ENCODE measurements at places on chromosomes 16 and 17. TPM values are rescaled to one million over a fixed set of nuclear protein-coding genes. Genes with fewer than 3 reads are reported as not detected.
A peak's percentile ranks its signal among the peaks of the same experiment; 100 is the strongest.

- no peak for DNase-seq
These were observed 6.4 kb upstream of the ITGAX start for GRCh38 chr16:31348579-31348978.

DNA sequence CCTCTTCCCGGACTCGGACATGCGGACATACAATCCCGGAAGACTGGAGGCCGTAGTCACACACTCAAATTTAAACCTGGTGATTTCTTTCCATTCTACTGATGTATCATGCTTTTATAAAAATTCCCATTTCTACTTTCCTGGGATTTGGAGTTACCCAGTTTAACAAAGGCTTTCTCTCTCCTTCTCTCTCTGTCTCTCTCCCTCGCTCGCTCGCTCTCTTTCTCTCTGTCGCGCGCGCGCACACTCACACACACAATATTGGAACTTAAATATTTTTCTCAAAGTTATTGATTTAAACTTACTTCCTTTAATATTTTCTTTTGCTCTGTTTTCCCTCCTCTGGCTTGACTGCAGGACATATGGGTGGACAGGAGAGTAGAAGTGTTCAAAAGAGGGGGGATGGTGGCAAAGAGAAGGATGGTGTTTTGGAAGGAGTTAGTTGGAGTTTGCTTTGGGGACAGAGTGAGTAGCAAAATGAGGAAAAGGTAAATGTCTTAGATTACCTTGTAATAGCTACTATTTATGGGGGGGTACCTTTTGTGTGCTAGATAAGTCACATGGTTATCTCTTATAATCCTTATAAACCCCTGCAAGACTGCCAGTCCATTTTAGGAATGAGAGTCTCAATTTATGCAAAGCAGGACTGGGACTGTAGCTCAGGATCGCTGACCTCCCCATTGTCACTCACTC, 878 bp upstream of the TRIM25 start:
- no peak for DNase-seq

- no peak for DNase-seq
These were observed 90.7 kb downstream of the OR1D5 start for GRCh38 chr17:2972749-2973148.

DNA sequence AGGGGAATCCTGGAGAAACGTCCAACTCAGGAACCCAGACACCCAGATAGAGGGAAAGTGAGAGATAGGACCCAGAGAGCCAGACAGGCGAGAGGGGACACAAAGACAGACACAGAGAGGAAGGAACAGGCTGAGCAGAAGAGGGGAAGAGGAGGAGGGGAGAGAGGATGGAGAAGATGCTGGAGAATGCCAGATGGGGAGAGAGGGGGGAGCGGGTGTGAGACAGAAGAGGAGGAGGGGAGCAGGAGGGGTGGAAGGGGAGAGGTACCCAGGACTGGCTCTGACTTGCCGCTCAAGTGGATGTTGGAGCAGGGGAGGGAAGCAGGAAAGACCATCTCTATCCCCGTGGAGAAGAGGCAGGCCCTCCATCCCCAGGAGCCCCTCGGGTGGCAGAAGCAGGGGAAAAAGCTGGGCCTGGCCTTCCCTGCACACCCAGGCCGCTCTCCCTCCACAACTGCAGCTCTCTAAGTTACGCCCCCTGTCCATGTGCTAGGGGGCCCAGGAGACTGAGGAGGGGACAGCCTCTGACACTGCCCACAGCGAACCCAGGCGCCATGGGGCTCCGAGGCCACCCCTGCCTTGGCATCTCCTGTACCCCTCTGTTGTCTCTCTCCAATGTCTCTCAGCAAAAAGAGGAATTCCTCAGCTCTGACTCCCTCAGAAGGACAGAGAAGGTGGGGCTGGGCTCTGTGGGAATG, 4.8 kb downstream of the PPP1R9B start:
- no peak for DNase-seq

Gene CCDC144A
- 3.3 TPM for total RNA-seq

DNA sequence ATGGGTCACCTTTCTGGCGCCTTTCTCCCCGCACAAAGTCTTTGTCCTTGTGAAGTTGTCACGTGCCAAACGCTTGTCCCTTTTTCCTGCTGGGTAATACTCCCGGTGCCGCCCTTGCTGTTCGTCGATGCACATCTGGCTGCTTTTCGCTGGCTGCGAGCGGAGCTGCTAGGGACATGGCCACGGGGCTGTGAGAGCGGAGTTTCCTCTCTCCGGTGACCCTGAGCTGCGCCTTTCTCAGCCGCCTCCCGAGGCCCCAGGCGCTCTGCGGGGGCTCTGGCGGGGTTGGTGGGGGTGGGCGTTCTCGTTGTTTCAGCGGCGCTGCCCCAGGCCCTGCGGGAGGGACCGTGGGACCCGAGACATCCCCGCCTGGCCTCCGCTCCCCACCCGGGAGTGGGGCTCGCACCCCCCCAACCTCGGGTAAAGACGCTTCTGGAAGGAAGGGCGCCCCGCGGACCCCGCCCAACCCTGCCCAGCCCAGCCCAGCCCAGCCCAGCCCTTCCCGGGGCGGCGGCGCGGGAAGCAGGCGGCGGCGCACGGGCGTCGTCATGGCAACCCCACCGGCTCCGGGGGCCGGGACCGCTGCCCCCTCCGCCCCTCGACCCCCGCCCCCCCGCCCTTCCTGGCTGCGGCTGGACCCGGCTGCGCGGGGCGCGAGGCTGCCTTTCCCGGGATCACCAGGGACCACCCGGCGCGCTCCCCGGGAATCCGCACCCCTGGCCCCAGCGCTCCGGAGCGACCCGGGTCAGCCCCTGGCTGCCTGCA, 12.3 kb downstream of the CHMP6 start:
- DNase-seq, result no peak

GRCh38 chr17:5813357-5813756, 229.0 kb upstream of the NLRP1 start:
- no peak for DNase-seq

Gene AARSD1
- total RNA-seq, result 20.5 TPM

GRCh38 chr16:48110982-48111381, 44.8 kb downstream of the ABCC12 start:
- DNase-seq, result no peak

- DNase-seq, result no peak
These were observed 30.9 kb upstream of the ITGAX start for GRCh38 chr16:31323959-31324629.

DNA sequence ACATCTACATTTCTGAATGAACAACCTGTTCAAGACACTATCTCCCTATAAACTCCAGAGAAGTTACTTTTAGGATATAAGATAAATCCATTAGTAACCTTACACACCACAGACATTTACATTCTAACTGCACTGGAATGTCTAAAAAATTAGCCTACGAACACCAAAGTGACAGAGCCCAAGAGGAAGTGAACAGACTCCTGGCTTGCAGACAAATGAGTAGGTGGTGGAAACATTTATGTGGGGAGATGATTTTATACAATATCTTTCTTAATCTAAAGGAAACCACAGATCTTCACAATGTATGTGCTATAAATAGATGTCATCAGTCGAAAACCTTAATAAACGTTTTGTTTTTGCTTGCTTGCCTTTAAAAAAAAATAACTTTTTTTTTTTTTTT, 18.8 kb downstream of the ZNF652 start:
- DNase-seq, result no peak

- no peak for DNase-seq
These were observed 208.3 kb downstream of the RGS9 start for GRCh38 chr17:65345261-65346005.

Gene PRSS27
- 1.4 TPM for total RNA-seq

DNA sequence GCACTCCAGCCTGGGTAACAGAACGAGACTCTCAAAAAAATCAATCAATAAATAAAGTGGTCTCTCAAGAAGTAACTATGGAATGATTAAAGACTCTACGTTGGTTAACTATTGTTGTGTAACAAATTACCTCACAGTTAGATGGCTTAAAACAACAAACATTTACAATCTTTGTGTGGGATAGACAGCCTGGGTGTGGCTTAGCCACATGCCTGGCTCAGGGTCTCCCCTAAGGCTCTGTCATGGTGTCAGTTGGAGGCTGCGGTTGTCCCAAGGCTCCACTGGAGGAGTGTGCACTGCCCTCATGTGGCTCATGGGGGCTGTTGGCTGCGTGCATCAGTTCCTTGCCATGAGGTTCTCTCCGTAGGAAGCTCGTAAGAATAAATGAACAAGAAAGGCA, 294.5 kb downstream of the SNX29 start:
- peak; percentile 62 for DNase-seq

Gene TEKT3
- total RNA-seq, result 0.06 TPM

- DNase-seq, result peak; percentile 45
These were observed 111.1 kb downstream of the AIPL1 start for GRCh38 chr17:6323626-6324356.

GRCh38 chr17:19387921-19388521, 1.0 kb upstream of the MFAP4 start:
- no peak for DNase-seq

Gene ABAT
- 0.29 TPM for total RNA-seq

Gene PITPNM3
- total RNA-seq, result 1.5 TPM

GRCh38 chr17:50841949-50842354, 6.6 kb downstream of the WFIKKN2 start:
- peak; percentile 50 for DNase-seq

Gene KRT28
- not detected for total RNA-seq

DNA sequence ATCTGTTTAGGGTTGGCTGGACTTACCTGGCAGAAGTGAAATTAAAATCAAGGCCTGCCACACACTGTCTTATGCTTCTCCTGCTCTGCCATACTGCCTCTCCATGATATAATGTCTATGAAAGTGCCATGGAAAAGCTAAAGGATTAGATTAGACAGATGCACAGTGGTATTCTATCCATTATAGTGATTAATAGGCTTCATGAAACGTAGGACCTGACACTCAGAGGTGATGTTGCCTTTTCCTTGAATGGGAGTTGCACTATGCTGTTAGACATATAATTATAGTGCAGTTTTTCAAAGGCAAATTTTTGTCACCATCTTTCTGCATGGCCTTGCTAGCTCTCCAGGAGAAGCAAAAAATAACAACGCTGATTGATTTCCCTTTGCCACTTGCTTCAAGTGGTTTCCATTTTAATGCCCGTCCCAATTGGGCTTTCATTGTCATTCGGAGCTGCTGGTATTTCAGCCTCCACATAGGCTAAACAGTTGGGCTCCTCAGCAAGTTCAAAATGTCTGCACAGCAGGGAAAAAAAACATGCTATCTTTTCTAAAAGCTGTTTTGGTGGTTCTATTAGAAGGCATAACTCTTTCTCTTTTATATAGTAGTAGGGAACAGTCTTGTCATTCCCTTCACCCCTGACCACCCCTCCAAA, 502.8 kb upstream of the GOT2 start:
- no peak for DNase-seq

DNA sequence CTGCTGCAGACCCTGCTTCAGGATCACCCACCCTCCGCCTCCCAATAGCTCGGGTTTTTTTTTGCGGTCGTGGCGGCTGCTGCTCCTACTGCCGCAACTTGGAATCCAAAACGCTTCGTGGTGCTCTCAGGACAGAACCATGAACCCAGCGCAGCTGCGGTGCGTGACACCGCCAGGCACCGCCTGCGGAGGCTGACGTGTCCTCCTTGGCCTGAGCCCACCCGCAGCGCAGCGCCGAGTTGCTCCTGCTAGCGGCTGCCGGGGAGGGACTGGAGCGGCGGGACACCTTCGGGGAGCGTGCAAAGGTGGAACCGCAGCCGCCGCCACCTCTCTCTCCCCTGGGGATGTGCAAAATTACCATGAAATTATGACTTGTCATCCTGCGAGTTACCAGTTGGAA, 1893.0 kb downstream of the TP53TG3F start:
- no peak for DNase-seq

DNA sequence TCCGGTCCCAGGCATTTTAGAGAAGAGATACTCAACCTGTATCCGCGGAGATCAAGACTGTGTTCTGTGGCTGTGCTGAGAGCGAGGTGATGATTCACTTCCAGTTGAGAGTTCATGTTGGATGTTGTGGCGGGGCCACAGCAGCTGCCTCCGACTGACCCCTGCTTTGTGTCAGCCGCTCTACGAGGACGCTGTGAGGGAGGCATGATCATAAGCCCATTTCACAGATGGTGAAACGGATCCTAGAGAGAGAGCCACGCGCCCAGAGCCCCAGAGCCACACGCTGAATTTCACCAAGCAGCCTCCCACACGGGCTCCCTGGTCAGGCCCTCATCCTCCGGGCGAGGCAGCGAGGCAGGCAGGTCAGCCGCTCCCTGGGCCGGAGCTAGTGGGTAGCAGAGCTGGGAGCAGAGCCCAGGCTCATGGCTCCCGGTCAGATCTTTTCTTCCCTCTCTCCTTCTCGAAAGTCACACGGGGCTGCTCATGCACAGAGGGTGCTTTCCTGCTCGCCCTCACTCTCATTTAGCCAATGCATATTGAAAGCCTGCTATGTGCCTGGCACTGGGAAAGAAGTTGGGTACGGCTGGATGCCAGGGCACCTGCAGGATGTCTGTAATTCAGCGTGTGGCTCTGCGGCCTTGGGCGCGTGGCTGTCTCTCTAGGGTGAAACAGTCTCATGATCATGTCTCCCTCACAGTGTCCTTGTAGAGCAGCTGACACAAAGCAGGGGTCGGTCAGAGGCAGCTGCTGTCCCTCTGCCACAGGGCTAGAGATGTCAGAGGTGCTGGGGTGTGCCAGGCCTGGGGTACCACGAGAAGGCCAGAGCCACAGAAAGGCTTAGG, 155.6 kb upstream of the CHMP6 start:
- DNase-seq, result no peak

DNA sequence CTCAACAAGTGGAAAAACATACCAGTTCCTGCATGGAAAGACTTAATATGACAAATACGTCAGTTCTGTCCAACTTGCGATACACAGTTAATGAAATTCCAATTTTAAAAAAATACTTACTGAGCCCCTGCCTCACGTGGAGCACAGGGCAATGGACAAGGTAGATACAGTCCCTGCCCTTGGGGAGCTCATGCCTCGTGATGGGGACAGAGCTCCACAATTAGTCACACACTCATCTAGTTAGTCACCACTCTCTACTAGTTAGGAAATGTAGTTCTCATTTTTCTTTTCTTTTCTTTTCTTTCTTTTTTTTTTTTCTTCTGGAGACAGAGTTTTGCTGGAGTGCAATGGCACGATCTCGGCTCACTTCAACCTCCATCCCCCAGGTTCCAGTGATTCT, 74.7 kb upstream of the CDH5 start:
- DNase-seq, result no peak
